ENCODE measurements at places on chromosomes 4 and X.

DNA sequence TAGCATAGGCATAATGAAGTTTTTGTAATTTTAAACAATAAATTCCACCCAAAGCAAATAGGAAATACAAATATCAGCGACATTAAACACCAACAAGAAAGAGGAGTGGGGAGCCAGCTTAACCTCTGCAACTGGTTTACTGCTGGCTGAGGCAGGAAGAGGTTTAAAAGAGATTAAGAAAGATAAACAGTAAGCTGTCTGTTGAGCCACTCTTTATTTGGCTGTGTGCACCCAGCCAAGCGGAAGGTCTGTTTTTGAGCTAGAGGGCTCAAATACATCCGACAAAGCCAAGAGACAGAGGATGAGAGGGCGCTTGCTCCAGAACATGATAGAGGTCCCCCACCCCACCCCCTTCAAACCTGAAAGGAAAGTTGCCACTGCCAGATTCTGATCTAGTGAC is 191.4 kb downstream of the MGST2 start:
- DNase-seq = no peak

DNA sequence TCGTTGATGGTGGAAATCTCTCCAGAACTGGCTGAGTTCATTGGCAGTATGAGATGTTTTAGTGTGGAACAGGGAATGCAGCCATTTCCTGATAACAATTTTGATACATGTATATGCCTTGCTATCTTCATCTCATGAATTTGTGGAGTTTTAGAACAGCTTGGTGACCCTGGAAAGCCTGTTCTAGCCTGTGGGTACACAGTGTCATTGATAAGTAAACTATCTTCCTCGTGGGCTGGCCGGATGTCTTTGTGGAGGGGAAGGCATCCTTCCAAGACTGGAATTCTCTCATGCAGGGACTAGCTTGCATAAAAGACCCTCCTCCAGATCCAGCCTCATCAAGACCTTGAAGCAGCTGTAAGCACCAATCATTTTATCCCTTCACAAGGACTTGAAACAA is 40.2 kb upstream of the NUDT10 start:
- DNase-seq = no peak

GRCh38 chr4:73187325-73187724 is 71.3 kb downstream of the ANKRD17 start:
- no peak for DNase-seq

DNA sequence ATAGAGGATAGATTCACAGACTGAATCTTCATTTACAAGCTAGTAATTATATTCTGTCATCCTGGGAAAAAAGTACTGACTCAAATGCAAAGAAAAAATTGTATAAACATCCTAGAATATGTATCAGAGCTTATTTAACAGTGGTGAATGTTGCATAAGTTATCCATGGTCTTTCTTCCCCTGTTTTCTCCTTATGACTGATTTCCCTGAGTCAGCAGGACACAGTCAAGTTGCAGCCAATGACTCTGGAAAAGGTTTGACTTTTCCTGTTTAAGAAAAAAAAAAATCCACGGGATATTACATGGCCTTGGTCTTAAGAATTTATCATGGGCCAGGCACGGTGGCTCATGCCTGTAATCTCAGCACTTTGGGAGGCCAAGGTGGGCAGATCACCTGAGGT is 36.5 kb downstream of the INPP4B start:
- no peak for DNase-seq

GRCh38 chr4:78951862-78952472 is 12.7 kb upstream of the PAQR3 start:
- peak; percentile 15 for DNase-seq

DNA sequence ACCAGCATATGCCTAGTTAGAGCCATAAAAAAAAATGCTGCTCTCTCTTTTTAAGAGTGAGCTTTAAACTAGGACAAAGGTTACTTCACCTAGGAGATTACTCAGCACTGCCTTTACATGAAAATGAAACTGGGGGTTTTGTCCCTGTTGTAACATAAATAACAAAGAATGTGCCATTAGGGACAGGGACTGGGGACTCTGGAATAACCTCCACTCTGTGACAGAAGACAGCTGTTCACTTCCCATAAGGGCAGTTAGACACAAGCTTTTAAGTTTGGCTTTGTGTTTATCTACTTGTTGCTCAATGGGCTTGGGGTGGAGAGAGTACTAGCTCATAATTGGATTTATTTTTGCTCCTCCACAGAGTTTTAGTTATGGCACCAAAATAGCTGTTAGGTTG is 11.9 kb downstream of the ENPEP start:
- DNase-seq = no peak

DNA sequence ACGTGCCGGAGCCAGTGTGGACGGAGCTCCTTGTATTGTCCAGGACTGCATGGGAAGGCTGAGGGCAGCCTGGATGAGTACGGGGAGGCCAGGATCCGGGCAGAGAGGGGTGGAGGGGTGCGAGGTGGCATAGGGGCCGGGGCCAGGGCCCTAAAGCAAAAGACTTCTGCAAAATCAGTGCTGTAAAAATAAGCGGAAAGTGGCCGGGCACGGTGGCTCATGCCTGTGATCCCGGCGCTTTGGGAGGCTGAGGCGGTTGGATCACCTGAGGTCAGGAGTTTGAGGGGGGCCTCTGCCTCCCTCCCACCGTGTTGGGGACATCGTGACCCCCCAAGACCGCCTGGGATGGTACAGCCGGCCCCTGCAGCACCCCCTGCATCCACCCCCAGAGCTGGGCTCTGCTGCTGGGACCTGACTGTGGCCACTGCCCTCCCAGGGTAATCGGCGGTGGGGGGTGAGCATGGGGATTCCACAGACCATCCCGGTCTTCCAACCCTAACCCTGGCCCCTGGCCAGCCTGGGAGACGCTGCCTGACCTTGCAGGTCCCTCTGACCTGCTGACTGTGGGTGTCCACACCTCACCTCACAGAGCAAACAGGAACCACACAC is 23.4 kb upstream of the PLCXD1 start:
- no peak for DNase-seq

DNA sequence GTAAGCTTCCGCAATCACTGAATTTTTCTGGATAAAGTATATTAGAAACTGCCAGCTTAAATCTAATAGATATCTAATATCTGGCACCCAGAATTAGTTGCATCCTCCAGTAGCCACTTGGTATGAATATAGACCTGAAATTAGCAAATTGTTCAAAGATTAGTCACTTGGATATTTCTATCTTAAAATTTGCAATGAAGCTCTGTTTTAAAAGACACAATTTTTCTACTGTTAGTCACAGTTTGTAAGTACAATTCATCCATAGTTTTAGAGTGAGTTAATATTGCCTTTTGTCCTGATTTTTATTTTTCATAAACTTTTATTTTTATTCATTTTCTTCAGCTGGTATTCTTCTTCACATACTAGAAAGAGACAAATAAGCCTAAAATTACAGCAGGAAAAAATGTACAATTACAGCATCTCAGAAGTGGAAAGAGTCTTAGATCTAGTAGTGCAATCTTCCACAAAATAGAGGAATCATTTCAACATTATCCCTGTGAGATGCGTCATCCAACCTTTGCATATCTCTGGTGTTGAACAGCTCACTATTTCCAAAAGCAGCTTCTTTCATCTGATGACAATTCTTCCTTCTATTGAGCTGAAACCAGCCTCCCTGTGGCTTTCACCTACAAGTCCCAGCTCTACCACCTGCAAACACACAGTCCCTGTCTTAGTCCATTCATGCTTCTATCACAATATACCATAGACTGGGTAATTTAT is 190.0 kb upstream of the AR start:
- no peak for DNase-seq

DNA sequence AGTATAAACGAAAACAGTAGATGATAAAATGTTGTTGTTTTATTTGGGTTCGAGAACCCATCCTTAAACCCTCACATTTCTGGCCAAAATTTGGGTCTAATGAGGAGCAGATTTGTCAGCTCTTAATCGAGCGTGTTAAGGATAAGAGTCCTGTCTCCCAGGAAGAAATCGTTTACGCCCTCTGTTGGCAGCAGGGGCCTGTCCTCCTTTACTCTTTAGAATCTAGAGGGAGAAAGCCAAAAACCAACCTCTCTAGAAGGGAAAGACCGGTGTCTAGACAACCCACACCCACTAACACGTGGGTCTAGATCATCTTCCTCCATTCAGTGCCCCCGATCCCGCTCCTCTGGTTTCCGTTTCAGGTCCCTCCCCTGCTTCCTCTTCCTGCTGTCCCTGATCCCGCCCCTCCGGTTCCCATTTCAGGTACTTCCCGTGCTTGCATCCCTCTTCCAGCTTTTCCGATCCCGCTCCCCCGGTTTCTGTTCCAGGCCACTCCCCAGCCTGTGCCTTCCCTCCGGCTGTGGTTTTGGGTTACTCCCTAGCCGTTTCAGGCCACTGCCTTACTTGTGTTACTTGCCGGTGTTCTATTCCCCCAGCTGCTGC is 339.1 kb downstream of the PAPSS1 start:
- DNase-seq = no peak

- no peak for DNase-seq
These were observed 97.4 kb downstream of the SHOX start for GRCh38 chrX:727738-728621.
